Lung microvascular endothelial cell (primary cell): ENCODE measurements at places on chromosomes 11 and 22.
A peak's percentile ranks its signal among the peaks of the same experiment; 100 is the strongest.

DNA sequence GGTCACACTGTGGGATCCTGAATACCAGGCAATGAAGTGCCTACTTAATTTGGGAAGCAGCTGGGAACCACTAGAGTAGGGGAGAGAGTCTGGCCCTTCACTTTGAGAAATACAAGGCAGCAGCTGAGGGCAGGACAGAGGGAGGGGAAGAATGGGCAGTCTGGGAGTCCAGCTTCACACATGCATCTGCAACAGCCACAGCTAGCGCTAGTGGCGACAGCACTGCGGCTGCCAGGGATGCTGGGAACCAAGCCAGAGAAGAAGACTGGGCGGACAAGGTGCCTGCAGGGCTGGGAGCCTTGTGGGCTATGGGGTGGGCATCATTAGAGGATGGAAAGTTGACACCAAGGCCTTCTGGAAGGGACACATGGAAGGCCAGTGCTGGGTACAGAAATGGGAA is 15.8 kb downstream of the SCUBE2 start:
- no peak for DNase-seq

DNA sequence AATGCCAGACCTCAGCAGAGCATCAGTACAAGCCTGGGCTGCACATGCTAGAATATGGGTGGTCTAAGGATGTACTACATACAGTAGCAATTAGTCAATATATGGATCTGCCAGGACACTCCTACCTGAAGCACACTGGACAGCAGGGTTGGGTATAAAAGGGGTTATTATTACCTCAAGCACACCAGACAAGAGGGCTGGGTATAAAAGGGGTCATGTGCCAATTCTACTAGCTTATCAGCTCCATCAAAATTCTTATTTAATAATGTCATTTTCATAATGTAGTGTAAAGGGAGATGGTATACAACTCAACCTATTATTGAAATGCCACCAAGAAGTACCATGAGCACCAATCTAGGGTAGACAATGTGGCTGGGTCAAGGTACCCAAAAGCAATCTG is 44.7 kb upstream of the PRODH start:
- no peak for DNase-seq

DNA sequence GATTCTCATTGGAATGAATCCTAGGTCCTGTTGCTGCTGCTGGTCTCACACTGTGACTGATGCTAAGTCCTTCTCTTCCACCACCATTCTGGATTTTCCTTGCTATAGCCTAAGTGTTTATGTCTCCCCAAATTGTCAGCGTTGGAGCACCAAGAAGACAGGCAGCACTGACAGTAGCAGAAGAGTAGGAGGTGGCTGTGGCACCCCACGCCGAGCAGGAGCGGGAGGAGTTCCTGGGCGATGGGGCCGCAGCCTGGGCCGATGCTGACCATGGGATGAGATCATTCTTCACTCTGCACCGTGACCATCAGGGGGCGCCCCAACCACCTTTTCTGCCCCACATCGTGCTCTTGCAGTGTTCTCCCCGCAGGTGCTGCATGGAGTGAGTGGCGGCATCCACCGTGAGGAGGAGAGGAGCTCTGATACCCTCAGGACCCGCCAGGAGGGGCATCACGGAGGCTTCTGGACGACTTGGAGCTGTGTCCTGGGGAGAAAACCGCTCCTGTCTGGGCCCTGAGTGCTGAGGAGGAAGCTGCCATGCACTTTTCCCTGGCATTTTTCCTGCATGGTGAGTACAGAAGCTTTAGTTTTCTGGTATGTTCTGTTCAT is 57.0 kb downstream of the LRRC74B start:
- DNase-seq: peak; percentile 69

- DNase-seq: no peak
Measured at GRCh38 chr11:101046947-101047346, 82.7 kb downstream of the PGR start.

DNA sequence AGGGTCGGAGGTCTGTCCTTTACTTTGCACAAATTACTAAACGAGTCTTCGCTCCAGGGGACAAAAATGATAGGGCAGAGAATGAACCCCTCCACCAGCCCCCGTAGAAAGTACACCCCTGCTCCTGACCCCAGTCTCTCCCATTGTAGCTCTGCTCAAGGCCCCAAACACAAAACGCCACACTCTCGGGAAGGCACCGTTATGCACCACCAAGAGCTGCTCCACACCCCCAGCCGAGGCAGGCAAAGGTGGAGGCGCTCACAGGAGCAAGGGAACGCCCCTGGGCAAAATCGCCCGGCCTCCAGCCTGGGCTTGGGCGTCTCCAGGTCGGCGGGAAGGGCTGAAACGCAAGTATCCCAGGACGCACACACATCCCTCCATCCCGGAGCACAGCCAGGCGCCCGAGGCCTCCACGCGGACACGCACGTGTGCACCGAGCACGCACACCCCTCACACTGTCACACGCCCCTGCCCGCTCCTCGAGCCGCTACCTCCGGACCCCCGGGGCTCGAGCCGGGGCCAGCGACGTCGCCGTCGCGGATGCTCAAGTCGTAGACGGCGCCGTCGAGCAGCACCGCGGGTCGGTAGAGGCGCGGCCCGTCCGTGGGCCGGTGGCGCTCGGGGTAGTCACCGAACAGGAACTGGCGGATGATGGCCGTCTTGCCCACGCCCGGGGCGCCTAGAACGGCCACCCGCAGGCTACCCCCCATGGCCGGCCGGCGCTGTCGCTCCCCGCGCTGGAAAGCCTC is 786 bp downstream of the RASL10A start:
- DNase-seq: peak; percentile 19

- DNase-seq: no peak
Measured at GRCh38 chr11:103949781-103950180, 86.7 kb upstream of the DDI1 start.

GRCh38 chr11:3000032-3000961 is 8.2 kb upstream of the NAP1L4 start:
- peak; percentile 62 for DNase-seq

DNA sequence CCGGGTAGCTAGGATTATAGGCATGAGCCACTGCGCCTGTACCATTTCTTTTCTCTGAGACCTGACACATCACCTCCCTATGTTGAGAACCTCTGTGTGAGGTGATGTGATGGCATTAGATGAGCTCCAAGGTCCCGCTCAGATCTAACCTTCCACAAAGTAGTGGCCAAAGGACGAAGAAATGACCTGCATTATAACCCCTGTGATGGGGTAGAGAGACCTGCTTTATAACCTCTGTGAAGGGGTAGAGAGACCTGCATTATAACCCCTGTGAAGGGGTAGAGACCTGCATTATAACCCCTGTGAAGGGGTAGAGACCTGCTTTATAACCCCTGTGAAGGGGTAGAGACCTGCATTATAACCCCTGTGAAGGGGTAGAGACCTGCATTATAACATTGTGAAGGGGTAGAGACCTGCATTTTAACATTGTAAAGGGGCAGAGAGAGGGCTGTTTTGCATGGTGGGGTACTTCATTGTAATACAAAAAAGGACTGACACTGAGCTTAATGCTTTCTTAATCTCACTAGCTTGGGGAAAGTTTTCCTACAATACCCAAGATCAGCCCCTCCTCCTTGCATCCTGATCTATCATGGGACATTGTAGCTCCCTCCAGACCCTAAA is 8.5 kb downstream of the MIEF1 start:
- no peak for DNase-seq

DNA sequence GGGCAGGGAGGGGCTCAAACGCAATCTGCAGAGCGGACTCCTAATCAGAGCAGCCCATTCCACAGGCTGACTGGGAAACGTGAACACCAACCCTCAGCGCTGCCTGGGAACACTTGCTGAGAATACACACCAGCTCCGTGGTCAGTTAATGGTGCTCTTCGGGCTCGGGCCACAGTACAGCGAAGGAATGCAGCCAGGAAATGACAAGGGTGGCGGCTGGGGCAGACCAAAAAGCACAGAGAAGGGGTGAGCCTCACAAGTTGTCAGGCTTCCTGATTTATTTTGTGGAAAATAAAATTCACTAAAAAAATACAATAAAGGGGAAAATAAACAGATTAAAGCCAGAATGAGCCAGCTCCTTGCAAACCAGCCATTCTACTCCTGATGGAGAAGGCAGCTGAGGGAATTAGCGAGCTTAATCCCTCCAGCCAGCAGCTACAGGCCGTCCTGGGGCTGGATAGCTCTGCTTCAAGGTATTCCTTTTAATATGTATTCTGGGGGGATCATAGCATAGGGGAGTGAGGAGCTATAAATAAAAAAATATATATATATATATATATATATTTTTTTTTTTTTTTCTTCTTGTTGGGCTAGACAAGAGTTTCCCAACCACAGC is 165.5 kb upstream of the NTM start:
- no peak for DNase-seq

DNA sequence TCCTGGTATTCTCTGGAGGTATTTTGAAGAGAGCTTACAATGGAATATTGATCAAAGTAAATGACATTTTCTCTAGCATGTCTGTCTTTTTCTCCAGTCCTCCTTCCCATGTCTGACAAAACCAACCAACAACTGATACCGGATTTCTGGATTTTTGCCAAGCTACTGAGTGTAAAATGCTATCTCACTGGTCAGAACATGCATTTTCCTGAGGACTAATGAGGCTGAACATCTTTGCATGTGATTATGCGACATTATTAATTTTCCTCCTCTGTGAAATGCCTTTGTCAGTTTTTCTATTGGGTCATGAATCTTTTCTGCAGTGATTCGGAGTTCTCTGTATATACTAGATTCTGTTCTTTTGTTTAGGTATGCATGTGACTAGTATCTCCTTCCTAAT is 51.4 kb downstream of the CDON start:
- no peak for DNase-seq

DNA sequence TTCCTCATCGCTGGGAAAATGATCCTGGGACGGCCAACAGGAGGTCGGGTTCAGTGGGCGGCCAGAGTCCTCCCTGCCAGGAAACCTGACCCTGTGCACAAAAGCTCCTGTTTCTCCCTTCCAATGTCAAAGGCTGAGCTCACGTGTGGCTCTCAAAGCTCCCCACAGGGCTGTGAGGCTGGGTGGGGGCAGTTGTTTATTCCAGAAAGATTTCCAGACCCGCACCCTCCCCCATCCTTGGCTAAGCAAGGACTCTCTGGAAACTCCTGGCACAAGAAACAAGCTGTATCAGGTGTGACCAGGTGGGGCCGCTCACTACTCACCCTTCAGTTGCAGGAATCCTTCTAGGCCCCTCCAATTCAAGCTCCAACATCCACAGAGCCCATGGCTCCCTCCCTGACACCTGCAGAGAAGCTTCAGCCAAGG is 131.9 kb downstream of the SHANK2 start:
- DNase-seq: peak; percentile 21

- DNase-seq: no peak
Measured at GRCh38 chr11:50423208-50423607, 390.5 kb downstream of the OR4C45 start.

- peak; percentile 42 for DNase-seq
Measured at GRCh38 chr22:22235558-22235957, 9.0 kb upstream of the VPREB1 start.

- no peak for DNase-seq
Measured at GRCh38 chr11:130872102-130872501, 44.2 kb downstream of the SNX19 start.

- DNase-seq: no peak
Measured at GRCh38 chr22:27808451-27809225, 7.1 kb upstream of the MN1 start.

GRCh38 chr22:49047447-49047846 is 780.2 kb downstream of the BRD1 start:
- DNase-seq: no peak

GRCh38 chr11:2223153-2223794 is 47.1 kb downstream of the ASCL2 start:
- no peak for DNase-seq

DNA sequence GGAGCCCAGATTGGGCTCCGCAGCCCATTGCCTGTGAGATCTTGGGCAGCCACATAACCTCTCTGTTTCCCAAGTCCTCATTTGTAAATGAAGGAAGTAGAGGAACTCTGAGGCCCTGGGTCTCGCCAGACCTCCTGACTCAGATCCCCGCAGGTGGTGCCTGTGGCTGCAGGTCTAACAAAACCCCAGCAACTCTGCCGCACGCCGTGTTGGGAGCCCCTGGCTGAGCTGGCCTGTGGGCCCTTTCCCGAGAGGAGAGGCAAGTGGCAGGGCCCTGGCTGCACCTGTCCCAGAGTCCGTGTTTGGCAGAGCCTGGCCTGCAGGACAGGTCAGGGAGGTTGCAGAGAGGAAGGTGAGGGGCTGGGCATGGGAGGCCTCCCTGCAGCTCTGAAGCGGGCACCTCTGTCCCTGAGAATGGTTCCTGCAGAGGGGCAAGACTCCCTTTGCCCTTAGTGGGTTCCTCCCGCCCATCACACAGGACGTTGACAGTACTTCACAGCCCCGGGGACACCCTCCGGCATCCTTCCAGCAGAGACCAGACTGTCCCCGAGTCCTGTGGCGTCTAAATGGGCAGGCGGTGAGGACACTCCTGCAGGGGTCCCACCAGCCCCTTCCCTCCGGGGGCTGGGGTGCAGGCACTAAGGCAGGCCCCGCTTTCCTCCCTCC is 67.7 kb downstream of the ARHGAP8 start:
- no peak for DNase-seq

- DNase-seq: peak; percentile 11
Measured at GRCh38 chr11:61121192-61121831, 19.0 kb downstream of the CD5 start.

- DNase-seq: no peak
Measured at GRCh38 chr22:22894740-22895731, 7.4 kb downstream of the IGLL5 start.

DNA sequence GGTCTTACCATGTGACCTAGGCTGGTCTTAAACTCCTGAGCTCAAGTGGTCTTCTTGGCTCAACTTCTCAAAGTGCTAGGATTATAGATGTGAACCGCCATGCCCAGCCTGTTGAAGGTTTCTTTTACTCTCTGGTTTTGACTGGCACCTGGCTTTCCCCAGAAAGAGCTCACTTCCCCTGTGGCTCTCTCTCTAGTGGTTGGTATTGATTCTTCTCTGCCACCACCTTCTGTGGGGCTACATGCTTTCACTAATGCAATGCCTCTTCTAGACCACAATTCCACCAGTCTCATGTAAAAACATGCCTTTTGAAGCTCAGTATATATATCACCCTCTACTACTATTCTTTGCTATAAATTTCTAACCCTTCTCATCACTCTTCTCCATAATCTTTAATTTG is 67.2 kb downstream of the CCDC83 start:
- DNase-seq: no peak

- no peak for DNase-seq
Measured at GRCh38 chr22:42922374-42923191, 65.5 kb upstream of the ARFGAP3 start.

DNA sequence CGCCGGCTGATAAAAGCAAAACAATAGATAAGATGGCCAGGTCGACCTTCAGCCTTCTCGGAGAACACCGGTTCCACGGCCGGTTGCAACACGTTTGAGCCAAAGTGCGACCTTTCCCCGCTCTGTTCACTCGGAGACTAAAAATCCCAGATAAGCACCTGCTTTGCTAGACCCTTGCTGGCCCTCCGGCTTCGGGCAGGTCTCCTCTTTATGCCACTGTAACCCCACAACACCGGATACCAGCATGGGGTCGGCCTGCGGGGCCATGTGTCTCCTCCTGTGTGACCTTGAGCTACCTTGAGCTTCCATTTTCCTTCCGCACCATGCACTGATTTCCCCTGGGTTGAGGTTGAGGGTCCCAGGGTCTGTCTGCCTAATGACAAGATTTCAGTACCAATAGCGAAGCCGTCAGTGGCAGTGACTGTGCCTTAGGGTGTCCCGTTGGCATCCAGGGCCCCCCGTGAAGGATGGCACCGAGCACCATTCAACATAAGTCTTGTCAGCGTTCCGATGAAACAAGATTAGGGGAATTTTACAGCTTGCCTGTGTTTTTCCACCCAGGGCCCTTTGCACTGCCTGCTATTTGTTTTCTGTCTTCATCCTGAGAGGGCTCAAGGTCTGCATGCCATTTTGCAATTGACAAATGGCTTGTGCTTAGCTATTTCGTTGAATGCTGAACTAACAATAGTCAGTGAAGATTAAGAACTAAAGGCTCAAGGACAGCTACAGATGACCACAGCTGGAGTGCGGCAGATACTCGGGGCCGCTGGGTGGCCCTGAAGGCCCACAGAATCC is 118.6 kb downstream of the KCNQ1 start:
- no peak for DNase-seq
